ENCODE measurements at places on chromosomes 5 and 9. TPM values are rescaled to one million over a fixed set of nuclear protein-coding genes. Genes with fewer than 3 reads are reported as not detected.

The SLC6A18 gene
- total RNA-seq = not detected

The WNT8A gene
- total RNA-seq = not detected

The CARD9 gene
- 1.1 TPM for total RNA-seq

The SLC25A25 gene
- total RNA-seq = 10.8 TPM

DNA sequence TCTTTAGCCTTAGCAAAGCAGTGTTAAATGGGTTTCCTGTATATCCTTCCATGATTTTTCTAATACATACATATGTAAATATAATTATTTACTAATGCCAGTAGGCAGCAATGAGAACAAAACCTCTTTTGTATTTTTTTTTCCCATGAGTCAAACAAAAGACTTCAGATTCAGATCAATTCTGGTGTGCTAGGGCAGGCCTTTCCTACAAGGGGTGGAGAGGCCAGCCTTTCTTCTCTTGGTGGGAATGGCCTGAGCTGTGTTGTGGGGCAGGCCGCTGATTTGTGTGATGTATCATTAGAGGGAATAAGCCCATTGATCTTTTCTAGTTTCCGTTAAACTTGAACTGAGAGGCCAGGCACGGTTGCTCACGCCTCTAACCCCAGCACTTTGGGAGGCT lies 115.5 kb upstream of the DMRT1 start:
- no peaks in the 10 kb centered on the region for H3K4me1 ChIP-seq
- H3K27ac ChIP-seq = no peak overlapping the region
- H3K4me3 ChIP-seq = no peak overlapping the region

DNA sequence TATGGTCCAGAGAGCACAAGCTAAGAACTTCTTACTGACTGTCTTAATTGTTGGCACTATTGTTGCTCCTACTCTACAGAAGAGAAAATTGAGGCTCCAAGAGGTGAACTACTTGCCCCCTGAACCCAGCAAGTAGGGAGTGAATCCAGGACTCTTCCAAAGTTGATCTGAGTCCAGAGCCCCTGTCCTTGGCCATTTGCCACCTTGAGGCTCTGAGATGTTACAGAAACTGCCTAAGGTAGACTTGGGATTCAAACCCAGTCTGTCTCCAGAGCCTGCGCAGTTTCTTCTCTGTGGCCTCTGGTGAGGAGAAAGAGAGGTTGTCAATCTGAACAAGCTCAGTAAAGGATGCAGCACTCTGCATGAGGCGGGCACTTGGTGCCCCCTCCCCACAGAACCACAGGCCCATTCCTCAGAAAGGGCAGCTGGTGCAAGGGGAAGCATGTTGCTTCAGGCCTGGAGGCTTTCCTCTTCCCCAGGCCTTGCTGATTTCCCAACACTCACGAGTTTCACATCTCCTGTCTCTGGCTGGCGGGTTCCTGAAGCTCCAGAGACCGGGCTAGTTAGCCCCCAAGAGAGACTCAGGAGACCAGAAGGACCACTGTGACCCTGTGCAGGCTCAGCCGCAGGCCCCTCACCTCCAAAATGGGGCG lies 2.9 kb upstream of the LCP2 start:
- H3K4me3 ChIP-seq = no peak overlapping the region
- no peak for DNase-seq

GRCh38 chr5:132662925-132663770 lies 5.2 kb downstream of the IL13 start:
- DNase-seq = peak; percentile 78
- H3K4me3 ChIP-seq = no peak overlapping the region
- H3K27ac ChIP-seq = peak overlapping the region; percentile 87
- no peaks in the 10 kb centered on the region for H3K36me3 ChIP-seq
- H3K4me1 ChIP-seq = peaks cover 35% of the 10 kb centered on the region

DNA sequence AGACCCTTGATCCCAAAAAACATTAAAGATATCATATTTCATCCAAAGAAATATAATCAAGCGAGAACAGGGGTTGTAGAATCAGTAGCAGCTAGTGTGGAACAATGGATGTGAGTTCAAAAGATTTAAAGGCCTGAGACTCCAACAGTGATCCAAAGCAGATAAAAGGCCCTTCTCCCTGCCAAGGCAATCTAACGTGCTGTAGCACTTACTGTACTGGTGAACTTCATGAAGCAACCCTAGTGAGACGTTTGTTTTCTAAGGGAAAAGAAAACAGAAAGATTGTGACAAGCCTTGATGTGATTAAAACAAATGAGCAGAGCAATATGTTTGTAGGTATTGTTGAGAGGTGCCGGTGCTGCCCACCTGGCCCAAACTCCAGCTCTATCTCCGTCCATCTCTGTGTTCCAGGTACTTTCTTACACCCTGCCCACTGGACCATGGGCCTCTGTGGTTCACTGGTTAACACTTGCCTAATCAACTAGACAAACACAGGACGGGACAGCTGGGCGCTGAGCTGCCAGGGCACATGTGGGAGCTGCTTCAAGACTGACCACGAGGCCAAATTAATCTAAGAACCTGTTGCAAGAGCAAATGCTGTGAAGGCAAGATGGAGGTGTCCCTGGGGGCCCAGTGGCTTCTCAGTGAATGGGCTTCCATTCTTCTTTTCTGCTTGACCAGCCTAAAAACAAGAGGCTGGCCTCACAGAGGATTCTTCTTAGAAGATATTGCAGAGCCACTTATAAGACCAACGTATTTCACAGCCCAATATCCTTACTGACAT lies 265.5 kb downstream of the CWC27 start:
- H3K4me3 ChIP-seq = peak overlapping the region; percentile 13
- H3K4me1 ChIP-seq = peaks cover 19% of the 10 kb centered on the region
- peak overlapping the region; percentile 63 for H3K27ac ChIP-seq

DNA sequence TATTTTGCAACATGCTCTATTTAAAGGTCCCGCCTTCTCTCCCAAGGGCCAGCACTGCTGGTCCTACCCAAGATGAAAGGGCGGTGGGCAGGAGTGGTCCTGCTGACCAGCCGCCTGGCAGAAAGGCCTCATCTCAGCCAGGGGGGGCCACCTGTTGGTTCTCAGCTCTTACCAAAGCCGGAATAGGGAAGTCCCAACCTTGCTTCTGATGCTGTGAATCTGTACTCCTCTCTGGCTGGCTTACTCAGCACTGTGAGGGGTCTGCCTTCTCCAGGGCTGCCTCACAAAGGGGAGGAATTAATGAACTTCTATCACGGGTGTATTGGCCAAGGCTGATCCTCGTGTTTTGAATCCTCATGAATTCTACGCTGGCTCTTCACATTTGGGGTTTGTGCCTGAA lies 13.6 kb upstream of the FAM240B start:
- no peak overlapping the region for H3K4me3 ChIP-seq
- H3K36me3 ChIP-seq = no peaks in the 10 kb centered on the region
- no peaks in the 10 kb centered on the region for H3K27me3 ChIP-seq
- no peak for DNase-seq

GRCh38 chr5:50445296-50445949 lies 4.3 kb upstream of the EMB start:
- no peaks in the 10 kb centered on the region for H3K27me3 ChIP-seq
- peak overlapping the region; percentile 71 for H3K27ac ChIP-seq
- peaks cover 54% of the 10 kb centered on the region for H3K4me1 ChIP-seq
- H3K4me3 ChIP-seq = peak overlapping the region; percentile 35
- peaks cover 4% of the 10 kb centered on the region for H3K36me3 ChIP-seq
- DNase-seq = peak; percentile 26

DNA sequence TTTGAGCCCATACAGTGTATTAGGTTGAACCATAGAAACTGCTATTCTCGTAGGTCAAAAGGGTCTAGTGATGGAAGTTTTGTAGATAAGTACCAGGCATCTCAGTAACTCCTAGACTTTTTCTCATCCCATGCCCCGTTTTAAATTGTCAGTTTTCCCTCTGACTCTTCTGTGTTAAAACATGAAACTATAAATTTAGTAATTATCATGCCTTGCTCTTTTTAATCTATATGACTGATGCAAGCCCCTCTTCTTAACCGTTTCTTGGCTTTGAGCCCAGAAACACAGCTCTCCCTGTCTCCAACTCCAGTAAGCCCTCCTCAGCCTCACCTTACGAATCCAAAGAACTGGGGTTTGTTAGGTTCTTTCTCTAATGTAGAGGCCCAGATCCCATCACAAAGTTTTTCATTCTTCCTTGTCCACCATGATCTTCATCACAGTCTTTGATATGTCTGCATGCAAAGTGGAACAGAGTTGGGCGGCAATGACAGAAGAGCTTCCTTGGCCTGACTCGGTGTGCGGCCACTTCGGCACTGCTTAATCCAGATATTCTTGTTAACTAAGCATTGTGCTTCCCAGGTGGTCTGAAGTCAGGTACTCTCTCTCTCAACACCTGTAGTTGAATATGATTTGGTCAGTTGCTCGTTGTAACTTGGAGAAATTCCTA lies 21.1 kb downstream of the RGMB start:
- H3K36me3 ChIP-seq = peaks cover 2% of the 10 kb centered on the region
- peaks cover 9% of the 10 kb centered on the region for H3K4me1 ChIP-seq
- DNase-seq = no peak
- H3K4me3 ChIP-seq = no peak overlapping the region

DNA sequence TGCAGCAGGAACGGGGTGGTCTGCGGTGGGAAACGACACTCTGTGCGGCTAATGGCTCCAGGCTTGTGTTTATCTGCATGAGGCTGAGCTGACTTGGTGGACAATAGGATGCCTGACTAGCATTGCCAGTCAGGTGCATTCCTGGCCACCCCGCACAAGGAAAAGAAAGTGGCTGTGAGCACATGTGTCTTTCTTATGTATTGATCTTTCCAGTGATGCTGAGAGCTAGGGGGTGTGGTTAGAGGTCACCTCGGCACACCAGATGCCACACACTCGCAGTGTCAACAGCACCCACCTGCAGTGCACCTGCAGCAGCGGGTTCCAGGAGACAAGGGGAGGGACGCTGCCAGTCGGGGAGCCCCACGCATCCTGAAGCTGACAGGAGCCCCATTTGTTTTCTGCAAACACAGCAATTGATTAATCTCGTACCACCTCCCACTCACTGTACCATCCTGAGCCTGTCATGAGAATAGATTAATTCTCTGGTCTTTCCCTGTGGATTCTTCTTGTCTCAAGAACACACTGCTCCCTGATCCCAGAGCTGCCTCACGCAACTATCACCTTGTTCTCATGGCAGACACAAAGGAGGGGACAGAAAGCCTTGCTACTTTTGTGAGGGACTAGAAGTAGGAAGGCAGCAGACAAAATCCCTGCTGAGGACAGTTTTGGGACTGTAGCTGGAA lies 251.7 kb upstream of the WWC1 start:
- H3K4me3 ChIP-seq = no peak overlapping the region
- H3K36me3 ChIP-seq = no peaks in the 10 kb centered on the region
- no peak overlapping the region for H3K27ac ChIP-seq

DNA sequence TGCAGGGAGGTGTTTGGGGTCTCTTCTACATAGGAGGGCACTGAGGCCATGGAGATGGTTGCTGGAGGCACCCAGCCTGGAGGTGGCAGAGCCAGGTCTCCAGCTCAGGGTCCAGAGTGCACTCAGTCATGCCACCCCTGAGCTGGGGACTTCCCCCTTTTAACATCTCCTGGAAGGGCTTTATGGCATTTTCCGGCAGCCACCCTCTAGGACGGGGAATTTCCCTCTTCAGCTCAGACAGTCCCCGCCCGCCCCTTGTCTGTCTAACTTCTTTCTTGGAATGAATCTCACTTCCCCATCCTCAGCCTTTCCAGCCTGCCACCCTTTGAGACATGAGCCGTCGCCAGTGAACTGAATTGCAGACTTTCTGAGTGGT lies 49.9 kb downstream of the COL15A1 start:
- H3K36me3 ChIP-seq = no peaks in the 10 kb centered on the region
- no peaks in the 10 kb centered on the region for H3K27me3 ChIP-seq
- DNase-seq = peak; percentile 80
- H3K4me3 ChIP-seq = no peak overlapping the region

- DNase-seq = no peak
- H3K27ac ChIP-seq = peak overlapping the region; percentile 65
- peaks cover 22% of the 10 kb centered on the region for H3K36me3 ChIP-seq
- peaks cover 53% of the 10 kb centered on the region for H3K4me1 ChIP-seq
Observed at GRCh38 chr5:132479111-132479951, 11.2 kb downstream of the IRF1 start.
